ENCODE measurements at places on chromosomes 2 and 18.

DNA sequence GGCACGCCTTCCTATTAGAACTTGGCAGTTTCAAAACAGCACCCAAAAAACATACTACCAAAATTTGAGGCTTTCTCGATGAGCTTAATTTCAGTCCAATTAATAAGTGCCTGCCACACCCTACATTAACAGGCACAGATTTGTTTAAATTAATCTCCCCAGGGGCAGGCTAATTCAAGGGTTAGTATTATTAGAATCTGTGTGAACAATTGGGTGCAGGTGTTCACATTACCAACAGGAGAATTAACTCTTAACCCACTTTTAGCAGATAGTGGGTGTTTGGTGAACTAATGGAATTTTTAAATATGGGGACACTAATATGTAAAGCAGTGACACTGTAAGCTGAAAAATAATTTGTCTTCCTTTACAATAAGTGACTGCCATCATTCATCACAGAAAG is 4.1 kb downstream of the MBD2 start:
- DNase-seq = no peak
- no peaks in the 10 kb centered on the region for H3K27me3 ChIP-seq
- H3K27ac ChIP-seq = no peak overlapping the region
- H3K36me3 ChIP-seq = no peaks in the 10 kb centered on the region
- H3K4me1 ChIP-seq = peaks cover 35% of the 10 kb centered on the region
- no peak overlapping the region for H3K4me3 ChIP-seq

GRCh38 chr2:70988151-70988550 is 6.5 kb downstream of the TEX261 start:
- peaks cover 36% of the 10 kb centered on the region for H3K36me3 ChIP-seq
- H3K4me1 ChIP-seq = peaks cover 13% of the 10 kb centered on the region
- no peaks in the 10 kb centered on the region for H3K27me3 ChIP-seq
- H3K4me3 ChIP-seq = no peak overlapping the region

GRCh38 chr2:101159526-101159925 is 8.3 kb upstream of the TBC1D8 start:
- H3K27ac ChIP-seq = no peak overlapping the region
- H3K36me3 ChIP-seq = no peaks in the 10 kb centered on the region
- H3K4me1 ChIP-seq = no peaks in the 10 kb centered on the region

DNA sequence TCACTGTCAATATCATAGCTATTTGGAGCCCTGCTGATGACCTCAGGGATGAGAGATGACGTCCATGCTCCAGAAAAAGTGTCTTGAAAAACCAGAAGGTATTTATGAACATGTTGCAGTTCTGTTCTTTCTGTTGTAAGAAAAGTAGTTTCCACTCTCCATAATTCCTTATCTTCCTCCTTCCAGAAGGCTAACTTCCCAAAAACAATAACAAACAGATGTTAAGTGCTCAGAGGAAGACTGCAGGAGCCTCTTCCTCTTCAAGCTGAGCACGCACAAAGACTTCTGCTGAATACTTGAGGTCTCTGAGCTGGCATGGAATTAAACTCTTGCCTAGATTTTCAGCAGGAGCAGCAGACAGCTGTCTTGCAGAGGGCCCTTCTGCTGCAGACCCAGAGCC is 434.5 kb upstream of the KLHL29 start:
- H3K4me1 ChIP-seq = no peaks in the 10 kb centered on the region
- no peak overlapping the region for H3K4me3 ChIP-seq
- H3K36me3 ChIP-seq = no peaks in the 10 kb centered on the region
- no peak overlapping the region for H3K27ac ChIP-seq
- H3K27me3 ChIP-seq = no peaks in the 10 kb centered on the region

- DNase-seq = no peak
- H3K27ac ChIP-seq = no peak overlapping the region
- H3K36me3 ChIP-seq = no peaks in the 10 kb centered on the region
Measured at GRCh38 chr18:35458677-35459441, 38.9 kb downstream of the INO80C start.

Data from CD8-positive, alpha-beta memory T cell (primary cell).